ENCODE measurements at places on chromosomes 12 and 14. TPM values are rescaled to one million over a fixed set of nuclear protein-coding genes. Genes with fewer than 3 reads are reported as not detected.
A peak's percentile ranks its signal among the peaks of the same experiment; 100 is the strongest.

DNA sequence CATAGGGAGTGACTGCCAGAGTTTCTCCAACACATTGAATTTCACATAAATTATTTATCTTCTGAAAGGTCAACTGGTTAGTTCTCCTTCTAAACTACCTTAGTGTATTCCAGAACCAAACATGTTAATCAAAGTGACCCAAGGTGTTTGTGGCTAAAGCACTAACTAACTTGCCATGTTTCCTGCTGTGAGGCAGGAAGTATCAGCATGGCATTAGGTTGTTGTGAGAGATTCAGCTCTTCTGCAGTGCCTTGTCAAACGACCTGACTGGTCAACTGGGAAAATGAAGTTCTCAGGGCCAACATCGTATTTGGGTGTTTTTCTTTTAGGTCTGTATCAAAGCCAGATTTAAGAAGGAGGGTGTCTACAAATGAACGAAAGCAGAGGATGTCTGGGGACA lies 448.1 kb downstream of the APAF1 start:
- no peak for DNase-seq

GRCh38 chr14:47427629-47428028 lies 247.8 kb downstream of the MDGA2 start:
- no peak for DNase-seq

DNA sequence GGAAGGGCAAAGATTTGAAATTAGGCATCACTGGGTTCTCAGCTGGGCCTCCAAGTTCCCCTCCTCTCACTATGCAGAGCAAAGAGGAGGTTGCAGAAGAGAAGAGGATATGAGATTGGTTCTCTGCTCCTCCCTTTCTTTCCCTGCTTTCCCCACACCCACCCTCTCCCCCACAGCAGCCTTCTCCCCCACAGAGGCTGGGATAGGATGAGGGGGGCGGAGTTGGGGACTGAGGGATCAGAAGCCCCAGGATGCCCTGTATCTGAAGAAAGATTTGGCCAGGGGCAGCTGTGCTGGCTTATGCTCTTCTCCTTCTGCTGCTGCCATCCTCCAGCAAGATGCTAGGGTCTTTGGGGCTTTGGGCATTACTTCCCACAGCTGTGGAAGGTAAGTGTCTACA lies at the start of gene AMHR2:
AMHR2 (plus strand) TSS at position 259 of the 400 bp plus-strand sequence; CDS start at position 339, 80 bp downstream.
- no peak for DNase-seq

LRRIQ1 gene
- polyA plus RNA-seq: 37.4 TPM

- no peak for DNase-seq
Observed at GRCh38 chr12:20426957-20427356, 58.6 kb downstream of the PDE3A start.

DNA sequence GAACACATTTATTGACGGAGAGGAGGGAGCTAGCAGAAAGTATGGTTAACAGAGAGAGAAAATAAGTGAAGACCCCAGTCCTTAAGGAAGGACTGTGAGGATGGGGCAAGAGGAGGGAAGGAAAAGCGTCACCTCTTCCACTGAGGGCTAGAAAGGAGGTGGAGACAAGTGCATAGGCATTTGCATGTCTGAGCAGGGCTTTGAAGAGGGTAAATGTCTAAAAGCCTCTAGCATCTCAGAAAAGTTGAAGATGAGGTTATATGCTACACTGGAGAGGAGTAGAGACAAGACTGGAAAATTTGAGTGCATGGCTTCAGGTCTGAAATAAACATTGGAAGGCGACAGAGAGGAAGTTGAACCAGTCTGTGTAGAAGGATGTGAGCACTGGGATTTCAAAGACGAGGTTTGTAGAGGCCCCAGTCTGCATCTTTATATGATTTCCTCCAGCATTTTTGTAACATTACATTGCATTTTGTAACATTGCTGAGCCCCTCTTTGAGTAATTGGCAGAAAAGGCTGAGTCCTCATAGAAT lies 98.5 kb upstream of the IFNG-AS1 start:
- DNase-seq: no peak

DNA sequence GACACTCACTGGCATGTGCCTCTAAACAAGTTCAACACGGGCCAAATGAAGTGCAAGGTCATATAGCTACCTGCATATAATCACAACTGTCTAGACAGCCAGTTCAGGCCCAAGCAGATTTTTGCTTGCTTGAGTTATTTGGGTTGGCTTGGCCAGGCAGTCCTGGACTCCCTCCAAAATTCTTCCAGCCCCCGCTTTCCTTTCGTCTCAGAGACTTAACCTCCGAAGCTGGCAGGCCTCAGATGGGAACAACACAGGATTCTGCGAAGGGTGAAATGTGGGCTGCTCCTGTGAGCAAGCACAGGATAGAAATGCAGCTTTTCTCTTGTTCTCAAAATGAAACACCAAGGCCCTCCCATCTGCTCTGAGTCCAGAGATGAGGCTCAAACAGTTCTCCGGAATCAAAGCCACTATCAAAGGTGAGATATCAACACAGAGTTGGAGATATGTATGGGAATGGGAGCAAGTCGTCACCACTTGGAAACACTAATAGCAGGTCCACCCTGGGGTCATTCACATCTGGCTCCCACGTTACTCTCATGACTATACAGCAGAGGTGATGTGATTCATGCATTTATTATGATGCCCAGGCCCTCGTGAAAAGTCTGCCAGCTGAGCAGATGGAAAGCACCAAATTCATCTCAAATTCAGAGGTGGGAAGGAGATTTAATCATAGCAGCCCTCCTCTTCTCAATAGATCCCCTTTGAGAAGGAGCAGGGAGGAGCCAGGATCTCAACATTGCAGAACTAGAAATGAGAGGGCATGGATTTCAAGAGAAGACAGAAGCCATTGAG lies 389.8 kb downstream of the NUAK1 start:
- DNase-seq: no peak

GRCh38 chr12:68040450-68041075 lies 51.3 kb downstream of the IFNG-AS1 start:
- peak; percentile 75 for DNase-seq

COQ5 gene
- polyA plus RNA-seq: 65.0 TPM

DNA sequence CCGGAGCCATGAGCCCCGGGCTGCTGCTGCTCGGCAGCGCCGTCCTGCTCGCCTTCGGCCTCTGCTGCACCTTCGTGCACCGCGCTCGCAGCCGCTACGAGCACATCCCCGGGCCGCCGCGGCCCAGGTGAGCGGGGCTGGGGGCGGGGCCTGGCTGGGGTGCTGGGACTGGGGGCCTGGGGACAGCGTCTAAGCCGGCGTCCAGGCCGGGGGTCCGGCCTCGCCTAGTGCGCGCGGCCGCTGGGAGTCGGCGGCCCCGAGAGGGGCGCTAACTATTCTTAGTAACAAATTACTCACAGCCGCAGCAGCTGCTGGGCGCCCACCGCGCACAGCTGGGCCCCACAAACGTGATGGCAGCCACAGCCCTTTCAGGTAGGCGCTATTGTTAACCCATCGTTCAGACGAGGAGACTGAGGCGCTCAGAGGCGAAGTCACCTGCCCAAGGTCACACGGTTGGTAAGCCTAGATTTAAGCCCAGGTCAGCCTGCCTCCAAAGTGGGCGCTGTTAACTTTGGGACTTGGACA lies 374 bp downstream of the CYP46A1 start:
- DNase-seq: no peak

- DNase-seq: no peak
Observed at GRCh38 chr14:69708586-69709560, 58.1 kb upstream of the SRSF5 start.

GRCh38 chr14:99101855-99102461 lies 170.0 kb downstream of the BCL11B start:
- DNase-seq: no peak

KRT6C gene
- not detected for polyA plus RNA-seq

DNA sequence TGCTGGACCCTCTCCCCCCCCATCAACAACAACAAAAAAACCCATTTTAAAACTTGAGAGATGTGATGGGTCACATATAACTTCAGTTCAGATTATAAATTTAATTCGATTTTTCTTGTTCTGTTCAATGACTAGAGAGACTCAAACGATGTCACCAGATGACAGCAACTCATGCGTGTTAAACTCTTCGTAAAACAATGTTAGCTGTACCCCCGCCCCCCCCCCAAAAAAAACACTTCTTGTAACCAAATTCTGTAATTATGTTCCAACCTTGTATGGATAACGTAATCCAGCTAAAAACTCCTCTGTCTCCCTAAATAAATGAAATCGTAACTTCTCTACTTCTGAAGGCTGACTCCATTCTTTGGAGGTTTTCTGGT lies 614 bp upstream of the NACA start:
- no peak for DNase-seq

DNA sequence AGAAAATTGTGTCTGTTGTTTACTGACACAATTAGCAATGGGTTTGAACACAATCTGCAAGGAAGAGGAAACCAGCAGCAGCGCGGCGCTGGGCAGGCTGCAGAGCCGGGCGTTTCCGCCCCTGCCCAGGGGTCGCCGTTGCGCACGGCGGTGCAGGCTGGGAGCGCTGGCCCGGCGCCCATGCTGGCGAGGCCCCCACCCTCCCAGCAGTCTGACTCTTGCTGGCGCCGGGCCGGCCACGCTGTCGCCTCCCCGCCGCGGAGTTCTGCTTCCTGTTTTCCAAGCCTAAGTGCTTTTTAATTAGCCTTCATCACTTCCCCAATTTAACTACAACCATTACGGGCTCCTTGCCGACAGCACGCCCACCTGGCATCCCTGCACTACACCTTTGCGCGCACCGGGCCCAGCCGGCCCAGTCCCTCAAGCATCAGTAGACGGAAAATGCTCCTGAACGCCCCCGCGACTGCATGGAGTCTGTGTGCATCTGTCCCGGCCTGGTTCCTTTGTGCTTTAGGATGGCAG lies 212.1 kb downstream of the GXYLT1 start:
- peak; percentile 65 for DNase-seq

DNA sequence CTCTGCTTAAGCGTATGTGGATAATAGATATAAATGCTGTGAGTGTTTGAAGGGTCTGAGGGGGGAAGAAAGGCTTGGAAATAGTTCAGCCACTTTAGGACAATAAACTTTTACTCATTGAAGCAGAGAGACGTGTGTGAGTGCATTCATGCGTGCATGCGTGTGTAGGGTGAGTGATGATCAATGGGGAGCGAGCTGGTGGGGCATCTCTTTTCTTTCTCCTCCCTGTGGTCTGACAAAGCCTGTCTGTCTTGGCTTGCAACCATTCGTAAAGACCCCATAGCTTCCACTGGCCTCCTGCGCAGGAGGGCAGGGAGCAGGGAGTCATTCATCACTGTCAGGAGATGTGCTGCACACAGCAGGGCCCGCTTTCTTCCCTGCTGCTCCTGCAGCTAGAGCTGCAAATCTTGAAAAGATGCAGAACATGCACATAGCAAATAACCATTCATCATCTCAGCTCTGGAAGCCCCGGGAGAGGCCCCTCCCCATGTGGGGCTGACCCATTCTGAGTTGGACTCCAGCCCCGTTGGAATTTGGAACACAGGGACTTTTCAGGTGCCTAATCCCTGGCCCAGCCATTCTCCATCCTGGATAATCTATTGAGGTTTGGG lies 223.2 kb downstream of the PPM1H start:
- no peak for DNase-seq

FAM181A gene
- not detected for polyA plus RNA-seq

GRCh38 chr14:51834240-51834639 lies 26.2 kb upstream of the GNG2 start:
- no peak for DNase-seq

DNA sequence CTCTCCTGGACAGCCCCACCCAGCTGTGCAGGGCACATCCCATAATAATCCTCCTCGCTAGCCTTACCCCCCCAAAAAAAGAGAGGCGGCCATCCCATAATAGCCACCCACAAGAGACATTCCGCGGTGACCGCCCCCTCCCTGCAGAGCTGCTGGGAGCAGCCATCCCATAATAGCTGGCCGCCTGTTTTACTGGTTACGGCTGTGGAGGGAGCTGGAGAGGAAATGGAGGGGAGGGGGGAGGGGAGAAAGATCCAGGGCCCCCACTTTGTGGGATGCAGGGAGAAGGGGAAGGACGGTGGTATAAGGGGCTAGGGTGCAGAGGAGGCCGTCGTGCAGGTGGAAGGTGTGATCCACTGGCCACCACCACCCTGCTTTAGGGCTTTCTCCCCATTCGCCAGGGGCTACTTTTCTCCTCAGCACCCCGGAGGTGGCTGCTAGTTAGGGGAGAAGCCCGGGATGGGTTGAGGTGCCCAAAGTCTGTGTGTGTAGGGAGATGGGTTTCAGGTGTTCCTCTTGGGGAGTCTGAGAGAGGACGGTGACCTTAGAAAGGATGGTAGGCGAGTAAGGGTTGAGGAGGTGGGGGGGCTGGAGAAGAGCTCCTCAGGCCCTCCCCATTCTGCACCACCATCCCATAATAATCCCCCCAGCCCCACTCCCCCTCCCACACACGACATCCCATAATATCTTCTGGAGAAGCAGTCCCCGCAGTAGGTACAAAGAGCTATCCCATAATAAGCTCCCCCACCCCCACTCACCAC lies 6.0 kb upstream of the CHD4 start:
- DNase-seq: peak; percentile 90

- no peak for DNase-seq
Observed at GRCh38 chr12:131134523-131135310, 181.0 kb downstream of the ADGRD1 start.

DNA sequence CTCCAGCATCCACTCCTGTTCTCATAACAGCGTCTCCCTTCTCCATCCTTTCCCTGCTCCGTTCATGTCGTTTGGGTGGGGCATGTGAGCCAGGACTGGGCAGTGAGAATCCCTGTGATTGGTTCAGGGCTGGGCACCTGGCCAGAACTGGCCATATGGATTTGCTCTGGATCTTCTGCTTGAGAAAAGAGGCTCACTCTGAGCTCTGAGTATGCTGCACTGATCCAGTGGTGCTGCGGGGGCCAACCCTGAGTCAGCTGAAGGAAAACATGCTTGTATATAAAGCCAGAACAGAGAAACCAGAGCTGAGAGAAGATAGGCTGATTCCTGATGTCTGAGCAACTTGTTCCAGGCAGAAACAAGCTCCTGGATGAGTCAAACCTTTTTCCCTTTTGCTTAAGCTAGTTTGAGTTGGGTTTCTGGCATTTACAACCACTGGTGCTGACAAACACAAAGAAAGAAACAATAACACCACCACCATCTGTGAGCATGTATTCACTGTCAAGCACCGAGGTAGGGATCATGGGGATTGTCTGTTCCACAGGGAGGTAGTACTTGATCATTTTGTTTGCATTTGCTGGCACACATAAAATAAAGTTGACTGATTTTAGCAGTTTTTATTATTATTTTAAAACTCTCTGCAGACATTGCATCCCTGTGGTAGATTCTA lies 14.0 kb upstream of the HPD start:
- DNase-seq: peak; percentile 58

GRCh38 chr12:42756841-42757623 lies 167.5 kb upstream of the PRICKLE1 start:
- peak; percentile 41 for DNase-seq

- DNase-seq: no peak
Observed at GRCh38 chr14:98858158-98858557, 413.8 kb downstream of the BCL11B start.

- DNase-seq: no peak
Observed at GRCh38 chr14:29215853-29216252, 449.3 kb downstream of the FOXG1 start.

GRCh38 chr14:68669603-68670358 lies 123.1 kb downstream of the ZFP36L1 start:
- DNase-seq: no peak

CMKLR1 gene
- 3.1 TPM for polyA plus RNA-seq

GRCh38 chr12:124774054-124774461 lies 89.6 kb downstream of the SCARB1 start:
- DNase-seq: no peak
